ENCODE measurements at places on chromosomes 12 and 14. TPM values are rescaled to one million over a fixed set of nuclear protein-coding genes. Genes with fewer than 3 reads are reported as not detected.

- H3K36me3 ChIP-seq, result no peaks in the 10 kb centered on the region
- no peak for DNase-seq
- H3K4me3 ChIP-seq, result no peak overlapping the region
Observed at GRCh38 chr14:41257476-41257875, 349.2 kb upstream of the LRFN5 start.

- peaks cover 3% of the 10 kb centered on the region for H3K36me3 ChIP-seq
- peaks cover 21% of the 10 kb centered on the region for H3K4me1 ChIP-seq
- no peak overlapping the region for H3K27ac ChIP-seq
- no peaks in the 10 kb centered on the region for H3K27me3 ChIP-seq
Observed at GRCh38 chr12:47870175-47870781, 34.5 kb downstream of the VDR start.

- peak; percentile 94 for DNase-seq
- peaks cover 14% of the 10 kb centered on the region for H3K4me1 ChIP-seq
- H3K27me3 ChIP-seq, result no peaks in the 10 kb centered on the region
- no peak overlapping the region for H3K4me3 ChIP-seq
- peaks cover 29% of the 10 kb centered on the region for H3K36me3 ChIP-seq
- peak overlapping the region; percentile 52 for H3K27ac ChIP-seq
Observed at GRCh38 chr12:100058482-100059029, 73.8 kb upstream of the ANKS1B start.

GRCh38 chr12:7877420-7877819 is 4.7 kb upstream of the SLC2A14 start:
- no peak for DNase-seq
- no peaks in the 10 kb centered on the region for H3K36me3 ChIP-seq
- H3K27me3 ChIP-seq, result peaks cover 13% of the 10 kb centered on the region
- H3K4me1 ChIP-seq, result no peaks in the 10 kb centered on the region
- H3K27ac ChIP-seq, result no peak overlapping the region

DNA sequence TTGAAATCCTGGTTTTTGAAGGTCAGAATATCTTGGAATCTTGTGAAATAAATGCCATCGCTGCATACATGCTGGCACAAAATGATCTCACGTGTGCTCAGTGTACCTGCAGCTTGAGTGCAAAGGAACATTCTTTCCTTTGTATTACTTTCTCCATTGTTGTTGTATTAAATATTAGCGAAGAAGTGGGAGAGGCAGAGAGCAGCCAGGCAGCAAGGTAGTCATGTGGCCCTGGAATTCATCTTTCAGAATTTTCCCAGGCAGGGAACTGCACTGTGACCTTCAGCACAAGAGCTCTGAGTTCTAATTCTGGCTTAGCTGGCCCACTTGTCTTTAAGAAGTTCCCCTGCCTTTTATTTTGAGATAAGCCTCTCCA is 145.5 kb downstream of the PRKCH start:
- H3K36me3 ChIP-seq, result no peaks in the 10 kb centered on the region
- DNase-seq, result no peak
- no peak overlapping the region for H3K4me3 ChIP-seq

NGB gene
- total RNA-seq, result not detected

DNA sequence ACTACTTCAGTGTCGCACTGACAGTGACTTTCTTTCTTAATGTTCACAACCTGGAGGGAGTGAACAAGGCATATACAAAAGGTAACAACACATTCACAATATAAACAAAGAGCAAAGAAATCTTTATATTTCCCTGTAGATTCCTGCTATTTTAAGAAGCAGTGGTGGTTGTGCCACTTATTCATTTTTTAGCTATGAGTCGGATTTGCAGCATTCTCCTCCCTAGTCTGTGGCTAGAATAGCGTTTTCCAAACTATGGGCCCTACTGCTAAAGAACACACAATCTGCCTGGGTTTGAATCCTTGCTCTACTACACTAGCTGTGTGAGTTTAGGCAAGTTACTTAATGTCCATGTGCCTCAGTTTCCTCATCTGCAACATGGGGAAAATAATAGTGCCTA is 18.6 kb upstream of the MDM1 start:
- peaks cover 21% of the 10 kb centered on the region for H3K4me1 ChIP-seq
- no peaks in the 10 kb centered on the region for H3K36me3 ChIP-seq
- no peak for DNase-seq
- peaks cover under 1% of the 10 kb centered on the region for H3K27me3 ChIP-seq

CLEC1B gene
- total RNA-seq, result not detected

All from osteoblast (primary cell).